A549 (cell line): ENCODE measurements at places on chromosomes 5 and 9.

DNA sequence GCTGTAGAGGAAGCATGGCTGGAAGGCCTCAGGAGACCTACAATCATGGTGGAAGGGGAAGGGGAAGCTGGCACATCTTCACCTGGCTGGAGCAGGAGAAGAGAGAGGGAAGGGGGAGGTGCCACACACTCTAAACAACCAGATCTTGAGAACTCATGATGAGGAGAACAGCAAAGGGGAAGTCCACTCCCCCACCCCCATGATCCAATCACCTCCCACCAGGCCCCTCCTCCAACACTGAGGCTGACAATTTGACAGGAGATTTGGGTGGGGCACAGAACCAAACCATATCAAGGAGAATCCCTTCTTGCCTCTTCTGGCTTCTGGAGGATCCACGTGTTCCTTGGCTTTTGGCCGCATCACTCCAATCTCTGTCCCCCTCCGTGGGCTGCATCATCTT is 13.1 kb upstream of the CMBL start:
- no peak for DNase-seq

GRCh38 chr9:126608551-126608950 is 5.2 kb upstream of the LMX1B start:
- no peak for DNase-seq

DNA sequence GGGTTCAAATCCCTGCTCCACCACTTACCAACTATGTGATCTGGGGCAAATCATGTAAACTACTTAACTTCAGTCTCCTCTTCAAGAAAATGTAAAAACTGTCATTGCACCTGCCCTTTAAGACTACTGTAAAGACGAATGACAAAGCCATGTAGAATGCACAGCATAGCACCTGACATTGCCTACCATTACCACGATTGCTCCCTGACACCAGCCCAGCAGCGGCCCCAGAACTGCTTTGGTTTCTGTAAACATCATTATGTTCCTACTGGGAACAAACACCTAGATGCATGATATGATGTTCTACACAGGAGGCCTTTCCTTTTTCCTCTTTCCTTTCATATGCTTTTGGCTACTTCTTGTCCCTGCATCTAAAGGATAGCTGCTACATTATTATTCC is 23.1 kb upstream of the PLPP6 start:
- DNase-seq, result no peak

DNA sequence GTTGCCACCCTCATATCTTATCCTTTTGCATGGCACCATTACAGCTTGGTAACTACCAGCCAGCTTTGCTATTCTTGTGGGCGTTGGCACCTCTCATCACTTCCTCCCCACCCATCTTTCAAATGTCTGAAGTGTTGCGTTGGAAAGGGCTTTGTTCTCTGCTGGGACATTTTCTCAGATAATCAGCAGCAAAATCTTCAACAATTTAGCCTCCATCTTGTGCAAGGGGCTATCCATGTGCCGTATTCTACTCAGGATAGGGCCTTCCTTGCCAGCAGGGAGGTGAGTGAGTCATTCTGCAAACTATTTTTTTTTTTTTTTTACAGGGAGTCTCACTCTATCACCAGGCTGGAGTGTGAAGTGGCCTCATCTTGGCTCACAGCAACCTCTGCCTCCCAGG is 62.1 kb upstream of the NUDT12 start:
- DNase-seq, result no peak

DNA sequence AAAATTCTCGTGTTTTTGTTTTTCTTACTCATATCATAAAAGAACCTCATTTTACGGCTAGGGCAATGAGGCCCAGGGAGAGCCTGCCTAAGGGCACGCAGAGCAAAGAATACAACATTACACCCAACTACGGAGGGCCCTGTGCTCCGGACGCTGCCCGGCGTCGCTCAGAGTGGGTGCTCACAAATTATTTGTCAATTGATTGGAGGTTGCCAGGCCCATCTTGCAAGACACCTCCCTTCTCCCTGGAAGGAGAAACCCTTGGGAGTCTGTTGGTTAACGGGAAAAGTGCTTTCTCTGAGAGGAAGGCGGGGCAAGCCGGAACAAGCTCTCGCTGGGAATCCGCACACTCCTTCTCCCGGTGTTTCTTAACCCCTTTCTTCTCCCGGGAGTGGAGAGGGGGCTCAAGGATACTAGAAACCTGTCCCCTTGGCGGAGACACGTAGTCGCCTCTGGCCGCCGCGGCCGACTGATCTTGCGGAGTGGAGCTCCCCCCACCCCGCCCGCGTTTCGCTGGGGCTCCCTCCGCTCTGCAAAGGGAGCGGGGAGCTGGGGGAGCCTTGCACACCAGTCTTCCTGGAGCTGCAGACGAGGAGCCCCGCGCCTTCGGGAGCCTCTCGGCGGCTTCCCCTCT is 599.3 kb upstream of the SGCD start:
- DNase-seq, result peak; percentile 26
